ENCODE measurements at places on chromosomes 5 and 9. TPM values are rescaled to one million over a fixed set of nuclear protein-coding genes. Genes with fewer than 3 reads are reported as not detected.

DNA sequence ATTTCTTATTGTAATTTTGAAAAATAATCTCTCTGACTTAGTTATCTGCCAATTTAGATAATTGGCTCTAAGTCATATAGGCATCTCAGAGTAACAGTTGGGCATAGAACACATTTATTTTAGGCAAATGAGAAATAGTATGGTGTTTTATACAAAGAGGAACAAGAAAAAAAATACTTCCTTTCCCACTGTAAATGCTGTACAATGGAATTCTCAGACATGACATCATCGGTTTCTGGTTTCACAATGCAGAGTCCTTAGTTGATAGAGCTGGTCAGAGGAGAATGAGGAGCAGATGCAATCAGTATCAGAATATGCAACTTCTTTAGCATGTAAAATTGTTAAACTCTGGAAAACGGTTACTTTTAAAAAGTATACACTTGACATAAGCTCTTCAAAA lies 49.4 kb downstream of the PLK2 start:
- DNase-seq = peak; percentile 83

Gene IQGAP2
- 0.52 TPM for total RNA-seq

DNA sequence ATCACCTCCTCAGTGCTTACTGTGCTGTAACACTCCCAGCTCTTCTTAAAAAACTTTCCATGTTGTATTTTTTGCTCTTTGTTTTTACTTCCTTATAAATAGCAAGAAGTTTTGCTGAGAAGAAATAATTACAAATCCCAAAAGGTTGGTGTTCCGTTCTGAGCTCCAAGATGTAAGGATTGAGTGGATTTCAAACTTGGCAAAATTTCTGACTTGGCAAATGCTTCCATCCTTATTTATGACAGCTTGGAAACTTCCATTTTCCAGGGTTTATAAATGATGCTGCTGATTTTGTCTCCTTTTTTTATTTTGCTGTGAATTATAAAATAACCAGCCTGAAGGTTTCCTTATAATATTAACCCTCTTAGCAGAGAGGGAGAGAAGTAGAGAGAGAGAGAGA lies 151.9 kb downstream of the NTRK2 start:
- DNase-seq = no peak

GRCh38 chr5:14724633-14725032 lies 60.1 kb downstream of the OTULIN start:
- DNase-seq = no peak

GRCh38 chr9:70058569-70059116 lies 15.0 kb downstream of the MAMDC2 start:
- no peak for DNase-seq

Data from M059J (cell line).